Ovary (tissue), 10 donors: ENCODE measurements at places on chromosomes 7 and 10. TPM values are rescaled to one million over a fixed set of nuclear protein-coding genes. Genes with fewer than 3 reads are reported as not detected.

CFAP70 gene
- 4.3 TPM for total RNA-seq

NAT16 gene
- total RNA-seq, result not detected

ATP6V0A4 gene
- total RNA-seq, result not detected

PNLIPRP1 gene
- total RNA-seq, result 0.34 TPM

HYAL4 gene
- total RNA-seq, result not detected

OR2AE1 gene
- not detected for total RNA-seq

HOXA13 gene
- total RNA-seq, result not detected

LDB3 gene
- 5.8 TPM for total RNA-seq

HECW1 gene
- total RNA-seq, result 6.4 TPM
